ENCODE measurements at places on chromosomes 13 and 19.

- DNase-seq: no peak
Observed at GRCh38 chr19:30001791-30002190, 59.8 kb downstream of the URI1 start.

GRCh38 chr19:55353803-55354697 is 469 bp downstream of the COX6B2 start:
- DNase-seq: peak; percentile 61

GRCh38 chr13:40597735-40598365 is 68.6 kb downstream of the FOXO1 start:
- no peak for DNase-seq

GRCh38 chr19:16366433-16367260 is 42.0 kb downstream of the KLF2 start:
- DNase-seq: peak; percentile 71

- no peak for DNase-seq
Observed at GRCh38 chr19:58317476-58318072, 9.2 kb upstream of the ZSCAN22 start.

GRCh38 chr13:109654341-109655205 is 131.8 kb downstream of the IRS2 start:
- no peak for DNase-seq

- no peak for DNase-seq
Observed at GRCh38 chr19:23183251-23183650, 66.4 kb downstream of the ZNF730 start.

- DNase-seq: no peak
Observed at GRCh38 chr19:3509566-3509989, 3.5 kb downstream of the FZR1 start.

DNA sequence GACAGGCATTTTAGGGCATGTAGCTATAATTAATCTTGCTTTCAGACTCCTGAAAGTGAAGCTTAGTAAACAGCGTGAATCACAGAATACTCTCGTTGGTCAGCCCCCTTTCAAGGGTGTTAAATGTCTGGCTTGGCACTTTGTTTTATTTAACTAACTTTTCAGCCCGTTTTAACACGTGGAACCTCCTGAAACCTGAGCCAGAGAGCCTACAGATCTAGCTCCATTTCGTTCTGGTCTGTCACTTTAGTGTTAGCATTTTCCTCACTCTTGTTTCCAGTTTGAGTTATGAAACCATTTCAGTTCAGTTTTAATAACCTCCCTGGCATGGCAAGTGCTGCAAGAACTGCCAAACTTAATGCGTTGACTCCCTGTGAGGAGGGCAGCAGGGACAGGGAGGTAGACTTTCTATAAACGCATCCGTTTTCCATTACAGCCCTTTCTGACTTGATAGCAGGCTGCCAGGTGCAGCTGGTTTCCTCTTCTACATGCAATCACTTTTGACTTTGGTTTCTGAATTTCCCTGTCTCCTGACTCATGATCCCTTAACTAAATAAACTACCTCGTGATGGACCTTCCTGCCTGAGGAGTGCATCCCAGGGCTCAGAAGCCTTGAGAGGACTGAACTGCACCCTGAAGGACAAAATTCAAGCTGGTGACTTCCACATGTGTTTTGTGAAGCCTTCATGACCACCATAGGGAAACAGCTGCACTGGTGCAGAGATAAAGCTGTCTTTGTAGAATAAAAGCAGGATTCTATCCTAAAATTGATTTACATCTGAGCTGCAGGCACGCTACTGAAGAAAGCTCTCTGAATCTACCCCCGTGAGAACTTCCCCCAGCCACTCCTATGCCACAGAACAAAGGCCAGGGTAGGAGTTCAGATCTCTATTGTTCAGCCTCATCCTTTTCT is 192.6 kb downstream of the DLEU7 start:
- no peak for DNase-seq

- DNase-seq: peak; percentile 98
Observed at GRCh38 chr19:13846557-13847406, 30.2 kb upstream of the NANOS3 start.

DNA sequence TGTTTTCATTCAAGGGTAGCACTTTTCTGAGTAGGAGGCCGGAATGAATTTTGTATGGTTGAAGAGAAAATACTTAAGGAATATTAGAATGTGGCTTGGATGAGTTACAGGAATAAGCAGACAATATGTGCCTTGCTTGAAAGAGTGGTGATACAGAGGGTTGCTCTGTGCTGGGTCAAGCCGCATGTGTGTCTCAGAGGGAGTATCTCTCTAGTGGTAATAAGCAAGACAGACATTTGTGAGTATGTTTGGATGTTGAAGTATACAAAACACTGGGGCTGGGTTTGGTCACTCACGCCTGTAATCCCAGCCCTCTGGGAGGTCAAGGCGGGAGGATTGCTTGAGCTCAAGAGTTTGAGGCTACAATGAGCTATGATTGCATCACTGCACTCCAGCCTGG is 103.9 kb downstream of the LMO7 start:
- DNase-seq: no peak

DNA sequence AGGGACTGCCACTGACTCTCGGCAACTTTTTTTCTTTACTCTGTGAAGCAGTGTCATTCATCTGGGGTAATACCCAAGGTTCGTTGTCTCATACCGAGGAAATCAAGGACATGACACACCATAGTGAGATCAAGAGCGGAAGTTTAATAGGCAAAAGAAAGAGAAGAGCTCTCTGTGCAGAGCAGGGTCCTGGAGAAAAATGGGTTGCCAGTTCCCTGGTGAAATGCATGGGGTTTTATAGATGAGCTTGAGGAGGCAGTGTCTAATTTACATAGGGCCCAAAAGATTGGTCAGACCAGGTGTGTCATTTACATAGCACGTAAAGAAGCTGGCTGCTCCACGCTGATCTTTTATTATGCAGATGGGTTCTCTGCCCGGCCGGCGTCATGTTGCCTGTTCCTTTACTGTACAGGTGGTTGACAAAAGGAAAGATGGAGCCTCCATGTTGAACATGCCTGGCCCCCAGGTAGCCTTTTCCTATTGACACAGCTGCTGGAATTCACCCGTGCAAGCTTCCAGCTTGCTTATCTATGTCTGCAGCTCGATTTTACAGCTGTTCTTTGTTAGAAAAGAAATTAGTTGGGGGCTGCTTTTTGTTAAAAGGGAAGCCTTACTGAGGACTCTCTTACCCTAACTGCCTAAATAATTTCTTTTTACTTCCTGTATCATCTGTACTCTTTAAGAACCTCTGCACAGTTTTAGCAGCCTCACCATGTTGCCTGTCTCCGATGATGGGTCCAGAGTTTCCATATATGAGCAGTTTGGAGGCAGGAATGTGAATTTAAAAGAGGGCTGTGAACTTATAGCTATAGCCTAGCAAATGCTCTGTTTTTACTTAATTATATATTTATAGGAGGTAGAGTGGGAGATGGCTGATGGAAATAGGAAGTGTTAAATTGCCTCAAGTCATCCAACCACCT is 98.0 kb upstream of the DIAPH3 start:
- DNase-seq: no peak

DNA sequence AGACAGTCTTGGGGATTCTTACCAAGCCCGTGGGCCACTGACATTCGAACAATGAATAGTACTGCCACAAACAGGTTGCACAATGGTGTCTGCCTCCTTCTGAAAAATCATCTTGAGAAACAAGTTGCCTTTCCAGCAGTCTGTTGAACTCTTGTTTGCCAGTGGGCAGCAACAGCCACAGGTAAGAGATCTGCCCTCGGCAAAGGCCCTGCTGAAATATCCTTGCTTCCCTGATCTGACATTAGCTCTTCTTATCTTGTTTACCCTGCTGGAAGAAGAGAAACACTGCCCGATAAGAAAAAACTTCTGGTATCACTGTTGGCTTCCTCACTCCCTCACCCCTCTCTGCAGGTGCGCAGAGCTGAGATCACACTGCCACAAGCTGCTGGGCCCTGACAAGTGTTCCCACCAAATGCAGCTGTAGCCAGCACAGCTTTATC is 2.0 kb downstream of the DOCK9 start:
- no peak for DNase-seq

DNA sequence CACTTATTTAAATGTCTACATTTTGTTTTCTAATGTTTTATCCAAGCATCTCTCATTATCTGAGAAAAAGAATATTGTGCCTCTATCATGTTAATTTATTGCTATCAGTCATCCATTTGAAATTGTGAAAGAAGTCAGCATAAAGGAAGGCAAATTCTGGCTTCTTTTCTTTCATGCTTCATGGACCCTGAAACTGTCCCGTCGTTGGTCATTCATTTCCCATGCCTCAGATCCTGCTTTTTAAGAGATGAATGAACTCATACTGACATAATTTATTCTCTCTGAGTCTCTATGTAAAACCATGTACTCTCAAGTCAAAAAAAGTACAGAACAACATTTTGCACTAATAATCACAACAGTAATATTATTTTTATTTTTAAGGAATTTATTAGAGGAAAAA is 2512.0 kb downstream of the PCDH9 start:
- no peak for DNase-seq

DNA sequence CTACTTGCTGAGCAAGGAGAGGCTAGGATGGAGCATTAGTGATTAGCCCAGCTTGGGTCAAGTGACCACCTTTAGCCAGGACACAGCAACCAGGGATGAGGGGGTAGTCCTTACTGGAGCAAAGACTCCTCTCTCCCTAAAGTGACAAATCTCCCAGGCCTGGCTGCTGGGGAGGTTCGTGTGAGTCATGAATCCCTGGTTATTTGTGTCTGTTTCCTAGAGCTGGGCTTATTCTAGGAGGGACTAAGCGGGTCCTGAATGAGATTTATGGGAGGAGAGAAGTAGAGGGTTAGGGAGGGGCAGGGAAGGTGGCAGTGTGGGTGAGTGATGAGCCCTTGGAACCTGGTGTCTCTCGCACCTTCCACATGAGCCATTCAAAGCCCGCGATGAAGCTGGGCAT is 487.3 kb downstream of the TSHZ3 start:
- no peak for DNase-seq

DNA sequence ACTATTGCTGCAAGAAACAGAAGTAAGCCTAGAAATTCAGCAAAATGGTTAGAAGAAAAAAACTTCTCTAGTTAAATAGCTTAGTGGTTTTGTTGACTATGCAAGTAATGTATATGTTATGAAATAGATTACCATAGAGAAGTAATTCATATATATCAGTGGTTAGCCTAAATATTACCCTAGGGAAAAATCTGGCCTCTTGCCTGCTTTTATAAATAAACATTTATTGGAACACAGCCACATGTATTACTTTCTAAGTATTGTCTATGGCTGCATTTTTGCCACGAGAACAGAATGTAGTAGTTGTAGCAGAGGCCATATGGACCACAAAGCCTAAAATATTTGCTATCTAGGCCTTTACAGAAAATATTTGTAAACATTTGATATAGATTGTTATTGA is 1471.7 kb upstream of the PRR20A start:
- DNase-seq: no peak

- no peak for DNase-seq
Observed at GRCh38 chr19:29834991-29835846, 23.4 kb downstream of the CCNE1 start.

- no peak for DNase-seq
Observed at GRCh38 chr13:110304256-110304655, 2.7 kb downstream of the COL4A1 start.

- DNase-seq: no peak
Observed at GRCh38 chr19:41616792-41617621, 9.9 kb downstream of the CEACAM4 start.

DNA sequence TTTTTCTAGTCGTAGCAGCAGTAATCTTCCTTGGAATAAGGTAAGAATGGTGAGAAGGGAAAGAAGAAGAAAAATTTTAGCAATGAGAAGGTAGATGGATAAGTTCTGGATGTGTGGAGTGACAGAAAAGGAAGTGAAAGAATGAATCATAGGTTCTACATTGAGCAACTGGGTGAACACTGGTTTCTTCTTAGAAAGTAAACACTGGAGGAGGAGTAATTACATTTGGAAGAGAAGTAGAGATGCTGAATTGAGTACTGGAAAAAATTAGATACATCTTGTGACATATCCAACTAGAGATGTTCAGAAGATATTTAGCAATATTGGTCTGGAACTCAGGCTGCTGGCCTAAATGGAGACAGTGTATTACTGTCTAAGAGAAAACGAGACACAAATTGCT is 148.5 kb downstream of the GPC5 start:
- DNase-seq: no peak

- DNase-seq: no peak
Observed at GRCh38 chr13:51765142-51765515, 38.8 kb downstream of the DHRS12 start.

DNA sequence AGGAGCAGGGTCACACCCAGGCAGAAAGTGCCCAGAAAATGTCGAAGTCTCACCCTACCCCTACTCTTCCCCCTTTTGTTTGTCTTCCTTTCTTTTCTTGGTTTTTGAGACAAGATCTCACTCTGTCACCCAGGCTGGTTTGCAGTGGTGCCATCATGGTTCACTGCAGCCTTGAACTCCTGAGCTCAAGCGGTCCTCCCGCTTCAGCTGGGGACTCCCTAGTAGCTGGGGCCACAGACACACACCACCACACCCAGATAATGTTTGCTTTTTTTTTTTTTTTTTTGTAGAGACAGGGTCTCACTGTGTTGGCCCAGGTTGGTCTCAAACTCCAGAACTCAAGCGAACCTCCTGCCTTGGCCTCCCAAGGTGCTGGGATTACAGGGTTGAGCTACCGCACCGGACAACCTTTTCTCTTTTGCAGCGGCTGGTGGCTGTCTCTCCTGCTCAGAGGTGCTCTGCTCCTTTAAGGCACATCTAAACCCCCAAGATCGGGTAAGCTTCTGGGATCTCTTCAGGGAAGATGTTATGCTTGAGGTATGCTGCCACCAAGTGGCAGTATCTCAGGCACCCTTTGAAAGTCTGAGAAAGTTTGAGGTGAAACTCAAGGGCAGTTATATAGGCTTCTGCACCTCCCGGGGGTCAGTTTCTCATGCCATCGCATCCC is 22.4 kb upstream of the EBI3 start:
- no peak for DNase-seq

DNA sequence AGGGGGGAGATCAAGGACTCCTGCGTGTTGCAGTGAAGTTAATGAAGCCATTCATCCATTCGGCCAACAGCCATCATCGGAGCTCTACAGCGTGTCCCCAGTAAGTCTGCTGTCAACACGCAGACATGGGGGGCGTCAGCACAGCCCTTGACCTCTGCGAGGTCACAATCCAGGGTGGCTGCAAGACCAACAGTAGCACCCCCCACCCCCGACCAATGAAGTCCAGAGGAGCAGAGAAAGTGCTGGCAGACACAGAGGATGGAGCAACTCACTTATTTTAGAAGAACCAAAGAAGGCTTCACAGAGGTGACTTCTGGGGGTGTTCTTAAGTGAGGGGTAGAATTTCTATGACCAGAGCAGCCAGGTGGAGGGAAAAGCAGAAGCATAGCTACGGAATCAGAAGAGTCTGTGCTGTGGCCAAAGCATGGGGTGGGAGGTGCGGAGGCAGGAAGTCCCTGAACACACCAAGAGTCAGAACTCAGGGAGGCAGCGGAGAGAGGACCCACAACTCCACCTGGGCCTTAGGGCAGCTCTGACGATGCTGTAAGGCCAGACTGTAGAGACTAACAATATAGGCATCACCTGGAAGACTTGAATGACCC is 185.4 kb downstream of the FOXO1 start:
- no peak for DNase-seq

Measured in naive thymus-derived CD4-positive, alpha-beta T cell (primary cell).